ENCODE measurements at places on chromosomes 11 and 22. TPM values are rescaled to one million over a fixed set of nuclear protein-coding genes. Genes with fewer than 3 reads are reported as not detected.

DNA sequence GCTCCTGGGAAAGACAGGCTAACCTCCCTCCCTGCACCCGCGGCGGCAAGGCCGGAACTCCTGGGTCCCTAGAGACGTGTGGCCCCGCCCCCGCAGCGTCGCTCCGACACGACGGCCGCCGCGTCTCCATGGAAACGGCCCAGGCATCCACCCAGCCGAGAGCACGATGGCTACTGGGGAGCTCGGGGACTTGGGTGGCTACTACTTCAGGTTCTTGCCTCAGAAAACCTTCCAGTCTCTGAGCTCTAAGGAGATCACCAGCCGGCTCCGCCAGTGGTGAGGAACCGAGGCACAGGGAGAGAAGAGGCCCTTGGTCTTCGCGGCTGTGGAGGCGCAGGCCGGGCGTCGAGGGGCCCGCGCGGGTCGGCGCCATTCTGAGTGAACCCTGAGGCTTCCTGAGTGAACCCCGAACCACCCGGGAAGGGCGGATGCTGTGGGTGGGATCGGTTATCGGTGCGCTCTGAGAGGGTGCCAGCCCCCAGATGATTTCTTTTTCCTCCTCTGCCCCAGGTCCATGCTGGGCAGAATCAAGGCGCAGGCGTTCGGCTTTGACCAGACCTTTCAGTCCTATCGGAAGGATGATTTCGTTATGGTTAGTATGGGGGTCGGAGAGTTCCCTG, at the start of gene CFAP300:
Gene CFAP300 (plus strand): TSS at position 133 of the 620 bp plus-strand sequence. CDS start 34 bp downstream, at position 167.
- H3K4me1 ChIP-seq, result peaks cover 9% of the 10 kb centered on the region
- no peak within 1 kb of the TSS for H3K27ac ChIP-seq
- peak within 1 kb of the TSS; percentile 40 for H3K4me3 ChIP-seq
- peak; percentile 62 for DNase-seq
- no peaks in the 10 kb centered on the region for H3K36me3 ChIP-seq

DNA sequence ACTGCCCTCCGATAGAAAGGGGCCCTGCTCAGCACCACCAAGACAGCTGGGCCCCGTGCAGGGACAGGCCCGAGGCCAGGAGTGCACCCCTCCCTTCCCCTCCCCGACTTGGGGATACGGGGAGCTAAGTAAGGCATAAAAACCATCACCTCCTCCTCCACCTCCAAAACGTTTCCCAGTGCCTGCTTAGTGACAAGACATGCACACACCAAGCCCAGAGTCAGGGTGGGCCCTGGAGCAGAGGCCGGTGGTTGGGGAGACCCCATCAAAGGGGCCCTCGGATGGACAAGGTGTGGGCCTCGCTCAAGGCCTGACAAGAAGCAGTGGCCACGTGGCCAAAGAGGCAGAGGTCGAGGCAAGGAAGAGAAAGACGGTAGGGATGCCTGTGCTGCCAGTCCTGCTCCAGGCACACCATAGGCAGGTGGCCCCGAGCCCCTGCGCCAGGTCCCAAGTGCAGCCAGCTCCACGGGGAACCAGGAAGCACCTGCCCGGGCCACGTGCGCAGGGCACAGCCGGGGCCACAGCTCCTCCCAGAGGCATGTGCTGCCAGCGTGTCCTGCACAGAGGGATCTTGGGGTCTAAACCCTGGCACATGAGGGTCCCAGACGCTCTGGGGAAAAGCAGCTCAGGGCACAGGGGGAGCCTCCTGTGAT, 53.0 kb downstream of the BRD1 start:
- DNase-seq, result no peak
- H3K4me3 ChIP-seq, result no peak overlapping the region
- H3K27me3 ChIP-seq, result no peaks in the 10 kb centered on the region
- peaks cover 31% of the 10 kb centered on the region for H3K4me1 ChIP-seq
- H3K27ac ChIP-seq, result no peak overlapping the region
- peaks cover 42% of the 10 kb centered on the region for H3K36me3 ChIP-seq

DNA sequence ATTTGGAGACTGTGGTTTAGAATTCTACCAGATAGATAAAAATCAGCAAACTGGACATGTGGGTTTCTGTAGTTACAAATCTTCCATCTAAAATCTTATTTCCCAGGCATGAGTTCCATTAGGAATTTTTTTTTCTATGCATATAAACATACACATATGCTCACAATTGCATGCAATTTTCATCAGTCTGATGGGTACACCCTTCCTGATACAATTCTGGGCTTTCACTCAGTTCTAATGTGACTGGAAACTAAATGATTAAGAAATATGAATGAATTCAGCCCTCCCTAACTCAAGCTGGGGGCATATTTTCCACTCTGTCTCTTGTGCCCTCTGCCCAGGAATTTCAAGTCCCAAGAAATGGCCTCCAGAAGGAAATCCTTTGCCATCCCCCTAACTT, 187.1 kb downstream of the SNX19 start:
- H3K27me3 ChIP-seq, result peaks cover 2% of the 10 kb centered on the region
- H3K27ac ChIP-seq, result no peak overlapping the region
- no peak overlapping the region for H3K4me3 ChIP-seq

DNA sequence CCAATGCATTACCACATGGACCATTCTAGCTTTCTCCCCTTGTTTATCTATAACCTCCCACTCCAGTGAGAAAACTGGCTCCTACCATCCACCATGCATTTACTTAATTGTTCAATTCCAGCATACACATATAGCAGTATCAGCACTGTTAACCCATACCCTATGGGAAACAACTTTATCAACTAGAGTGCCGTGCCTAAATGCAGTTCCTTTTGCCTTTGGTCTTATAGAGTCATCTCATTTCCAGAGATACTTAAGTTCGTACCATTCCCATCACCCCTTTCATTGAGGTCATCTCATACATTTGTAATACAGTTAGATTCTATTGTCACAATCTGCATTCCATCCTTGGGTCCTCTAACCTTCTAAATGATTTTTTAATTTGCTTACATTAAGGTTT, 86.9 kb downstream of the PARVA start:
- no peak for DNase-seq
- no peak overlapping the region for H3K27ac ChIP-seq
- no peaks in the 10 kb centered on the region for H3K4me1 ChIP-seq
- peaks cover 3% of the 10 kb centered on the region for H3K27me3 ChIP-seq

DNA sequence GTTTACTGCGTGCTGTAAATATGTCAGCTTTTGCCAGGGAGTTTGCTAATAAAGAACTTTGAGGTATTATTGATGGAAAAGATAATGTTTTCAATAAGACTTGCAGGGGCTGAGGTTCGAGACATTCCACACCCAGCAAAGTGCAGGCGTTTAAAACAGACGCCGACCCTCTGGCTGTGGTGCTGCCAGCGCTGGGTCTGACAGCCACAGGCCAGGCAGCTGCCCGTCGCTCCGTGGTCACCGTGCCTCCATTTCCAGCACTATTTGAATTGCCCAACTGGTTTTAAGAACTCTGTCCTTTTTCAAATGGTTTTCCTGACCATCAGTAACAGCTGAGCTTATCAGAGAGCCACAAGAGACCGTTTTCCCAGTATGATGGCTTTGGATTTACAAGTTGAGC, 28.1 kb upstream of the ALX4 start:
- DNase-seq, result no peak
- H3K27me3 ChIP-seq, result peaks cover 43% of the 10 kb centered on the region
- H3K4me1 ChIP-seq, result no peaks in the 10 kb centered on the region
- H3K27ac ChIP-seq, result no peak overlapping the region
- H3K36me3 ChIP-seq, result no peaks in the 10 kb centered on the region

DNA sequence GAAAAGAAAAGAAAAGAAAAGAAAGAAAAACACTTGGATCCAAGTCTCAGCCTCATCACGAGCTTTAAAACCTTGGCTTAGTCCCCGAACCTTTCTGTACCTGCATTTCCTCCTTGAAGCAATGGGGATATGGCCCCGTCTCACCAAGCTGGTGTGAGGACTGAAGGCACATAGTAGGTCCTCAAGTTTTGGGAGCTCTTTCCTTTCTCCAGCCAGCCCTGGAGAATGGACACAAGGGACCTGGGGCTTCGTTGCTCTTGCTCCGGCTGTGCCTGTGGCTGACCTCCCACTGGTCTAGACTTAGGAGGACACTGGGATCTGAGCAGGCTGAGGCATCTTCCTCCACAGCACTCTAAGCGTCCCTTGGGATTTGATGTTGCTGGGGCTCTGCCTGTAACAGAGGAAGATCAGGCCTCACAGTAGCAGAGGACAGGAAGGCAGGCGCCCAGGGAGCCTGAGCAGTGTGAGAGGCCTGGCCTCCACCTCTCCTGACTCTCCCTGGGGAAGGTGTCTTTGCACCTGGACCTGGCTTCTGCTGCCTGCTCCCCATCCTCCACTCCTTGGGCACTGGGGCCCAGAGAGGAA, 32.8 kb downstream of the KCNC1 start:
- H3K4me3 ChIP-seq, result no peak overlapping the region
- no peak for DNase-seq
- H3K27me3 ChIP-seq, result no peaks in the 10 kb centered on the region
- H3K4me1 ChIP-seq, result no peaks in the 10 kb centered on the region

DNA sequence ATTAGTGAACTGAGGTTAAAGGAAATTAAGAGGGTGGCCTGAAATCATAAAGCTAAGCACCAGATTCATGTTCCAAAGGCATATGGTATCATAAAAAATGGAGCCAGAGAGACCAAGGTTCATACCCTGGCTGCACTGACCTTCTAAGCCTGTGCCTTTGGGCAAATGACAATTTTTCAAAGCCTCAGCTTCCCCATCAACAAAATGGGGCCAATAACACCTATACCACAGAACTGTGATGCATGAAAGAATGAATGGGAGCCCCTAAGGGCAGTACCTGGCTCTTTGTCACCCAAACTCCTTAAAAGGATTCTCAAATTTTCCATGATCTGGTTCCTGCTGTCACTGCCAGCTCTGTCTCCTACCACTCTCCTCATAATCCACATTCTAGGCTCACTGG, 72.5 kb downstream of the RAB30 start:
- peaks cover 43% of the 10 kb centered on the region for H3K4me1 ChIP-seq
- no peaks in the 10 kb centered on the region for H3K27me3 ChIP-seq
- no peak overlapping the region for H3K27ac ChIP-seq
- peaks cover 3% of the 10 kb centered on the region for H3K36me3 ChIP-seq

- H3K27ac ChIP-seq, result no peak overlapping the region
- H3K36me3 ChIP-seq, result peaks cover 75% of the 10 kb centered on the region
- H3K4me1 ChIP-seq, result peaks cover 17% of the 10 kb centered on the region
- H3K4me3 ChIP-seq, result no peak overlapping the region
- no peak for DNase-seq
These were observed 6.8 kb downstream of the NADSYN1 start for GRCh38 chr11:71459767-71460320.

GRCh38 chr11:117874253-117874909, 2.1 kb downstream of the FXYD6 start:
- H3K36me3 ChIP-seq, result peaks cover 3% of the 10 kb centered on the region
- peaks cover 45% of the 10 kb centered on the region for H3K27me3 ChIP-seq
- no peak overlapping the region for H3K27ac ChIP-seq
- H3K4me1 ChIP-seq, result peaks cover 50% of the 10 kb centered on the region
- H3K4me3 ChIP-seq, result no peak overlapping the region
- DNase-seq, result no peak

DNA sequence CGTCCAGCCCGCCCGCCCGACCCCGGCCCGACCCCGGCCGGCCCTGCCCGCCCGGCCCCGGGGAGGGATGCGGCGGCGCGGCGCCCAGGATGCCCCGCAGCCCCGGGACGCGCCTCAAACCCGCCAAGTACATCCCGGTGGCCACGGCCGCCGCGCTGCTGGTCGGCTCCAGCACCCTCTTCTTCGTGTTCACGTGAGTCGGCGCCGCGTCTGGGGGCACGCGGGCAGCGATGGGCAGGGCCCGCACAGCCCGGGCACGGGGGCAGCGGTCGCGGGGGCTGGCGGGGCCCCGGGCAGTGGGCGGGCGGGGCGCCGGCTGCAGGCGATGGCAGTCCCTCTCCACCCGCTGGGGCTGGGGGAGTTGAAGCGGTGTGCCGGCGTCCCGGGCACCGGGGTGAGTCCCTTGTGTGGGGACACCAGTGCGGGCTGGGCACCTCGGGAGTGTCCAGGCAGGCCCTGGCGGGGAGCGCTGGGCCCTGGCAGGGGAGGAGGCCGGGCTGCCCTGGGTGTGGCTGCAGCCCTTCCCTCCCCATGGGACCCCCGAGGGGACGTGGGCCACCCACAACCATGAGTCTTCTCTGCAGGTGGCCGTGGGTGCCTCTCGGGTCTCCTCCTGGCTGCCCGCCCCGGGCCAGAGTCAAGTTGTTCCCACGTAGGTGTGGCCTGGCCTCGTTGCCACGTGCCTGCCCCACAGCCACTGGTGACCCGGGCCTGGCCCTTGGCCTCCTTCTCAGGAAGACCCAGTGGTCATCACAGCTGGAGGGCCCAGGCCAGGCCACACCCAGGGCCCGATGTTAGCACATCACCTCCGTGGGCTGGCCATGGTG, 468 bp downstream of the ZDHHC8 start:
- DNase-seq, result no peak
- no peak overlapping the region for H3K27ac ChIP-seq
- H3K36me3 ChIP-seq, result peaks cover 9% of the 10 kb centered on the region
- no peaks in the 10 kb centered on the region for H3K27me3 ChIP-seq
- H3K4me1 ChIP-seq, result peaks cover 24% of the 10 kb centered on the region

- H3K36me3 ChIP-seq, result no peaks in the 10 kb centered on the region
- H3K4me3 ChIP-seq, result no peak overlapping the region
- H3K27ac ChIP-seq, result peak overlapping the region; percentile 82
- peaks cover 27% of the 10 kb centered on the region for H3K4me1 ChIP-seq
These were observed 44.4 kb upstream of the TCF20 start for GRCh38 chr22:42314709-42315391.

DNA sequence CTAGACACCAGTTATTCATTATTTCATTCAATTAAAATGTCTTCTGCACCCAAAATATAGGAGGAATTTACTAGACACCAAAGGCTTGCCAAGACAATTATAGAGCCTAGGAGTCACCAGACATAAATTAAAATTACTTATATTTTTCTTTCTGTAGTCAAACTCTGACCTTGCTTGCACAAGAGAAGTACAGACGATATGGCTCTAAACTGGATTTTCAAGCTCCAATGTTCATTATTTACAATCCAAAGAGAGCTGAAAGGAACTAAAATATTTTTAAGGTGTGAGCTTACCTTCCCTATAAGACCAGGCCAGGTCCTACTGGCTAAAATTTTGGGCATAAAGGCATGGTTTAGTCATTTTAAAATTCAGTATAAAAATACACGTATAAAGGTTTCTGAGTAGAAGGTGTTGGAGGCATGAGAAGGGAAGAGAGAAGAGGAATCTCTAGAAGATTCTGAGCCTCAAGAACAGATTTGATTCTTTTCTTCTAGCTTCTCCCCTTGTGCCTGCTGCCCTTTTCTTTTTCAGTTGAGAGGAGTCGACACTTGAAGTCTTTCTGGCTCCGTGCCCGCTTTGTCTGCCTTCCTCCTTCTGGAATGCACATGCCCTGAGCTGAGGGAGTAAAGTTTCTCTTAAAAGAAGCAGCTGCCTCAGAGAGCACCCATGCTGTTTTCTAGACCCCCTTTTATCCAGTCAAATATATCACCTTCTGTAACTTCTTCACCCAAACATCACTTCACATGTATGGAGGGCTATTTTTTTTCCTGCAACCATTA, 13.5 kb downstream of the C11orf97 start:
- no peak for DNase-seq
- H3K27me3 ChIP-seq, result peaks cover 29% of the 10 kb centered on the region
- H3K4me3 ChIP-seq, result no peak overlapping the region
- H3K4me1 ChIP-seq, result no peaks in the 10 kb centered on the region
- H3K27ac ChIP-seq, result no peak overlapping the region

The KCNJ1 gene
- total RNA-seq, result not detected

The PRG3 gene
- not detected for total RNA-seq

The MRPL11 gene
- 93.7 TPM for total RNA-seq

The PKDREJ gene
- not detected for total RNA-seq

The FADS2 gene
- 416 TPM for total RNA-seq

The GGTLC2 gene
- total RNA-seq, result not detected

The CARD16 gene
- total RNA-seq, result 70.8 TPM

The FIBIN gene
- total RNA-seq, result not detected

The MS4A3 gene
- not detected for total RNA-seq

The FGF4 gene
- total RNA-seq, result not detected

The MRGPRX4 gene
- not detected for total RNA-seq

The GALR3 gene
- total RNA-seq, result 0.24 TPM
